ENCODE measurements at places on chromosomes 13 and 19.

DNA sequence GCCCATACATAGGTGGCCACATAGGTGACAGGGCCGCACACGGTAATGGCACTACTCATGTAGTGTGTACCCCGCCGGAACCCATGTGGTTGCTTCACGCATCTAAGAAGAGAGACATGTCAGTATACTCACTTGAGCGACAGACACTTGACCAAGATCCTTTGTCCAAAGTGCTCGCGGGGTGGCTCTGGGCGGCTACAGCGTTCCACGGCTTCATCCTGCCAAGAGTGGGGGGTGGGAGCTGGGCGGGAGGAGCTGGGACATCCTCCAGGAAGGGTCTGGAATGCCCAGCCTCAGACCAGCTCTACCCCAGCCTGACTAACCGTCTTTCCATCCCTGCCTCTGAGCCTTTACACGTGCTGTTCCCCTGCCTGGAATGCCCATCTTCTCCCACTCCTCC lies 8.5 kb downstream of the ANGPTL8 start:
- DNase-seq = no peak

DNA sequence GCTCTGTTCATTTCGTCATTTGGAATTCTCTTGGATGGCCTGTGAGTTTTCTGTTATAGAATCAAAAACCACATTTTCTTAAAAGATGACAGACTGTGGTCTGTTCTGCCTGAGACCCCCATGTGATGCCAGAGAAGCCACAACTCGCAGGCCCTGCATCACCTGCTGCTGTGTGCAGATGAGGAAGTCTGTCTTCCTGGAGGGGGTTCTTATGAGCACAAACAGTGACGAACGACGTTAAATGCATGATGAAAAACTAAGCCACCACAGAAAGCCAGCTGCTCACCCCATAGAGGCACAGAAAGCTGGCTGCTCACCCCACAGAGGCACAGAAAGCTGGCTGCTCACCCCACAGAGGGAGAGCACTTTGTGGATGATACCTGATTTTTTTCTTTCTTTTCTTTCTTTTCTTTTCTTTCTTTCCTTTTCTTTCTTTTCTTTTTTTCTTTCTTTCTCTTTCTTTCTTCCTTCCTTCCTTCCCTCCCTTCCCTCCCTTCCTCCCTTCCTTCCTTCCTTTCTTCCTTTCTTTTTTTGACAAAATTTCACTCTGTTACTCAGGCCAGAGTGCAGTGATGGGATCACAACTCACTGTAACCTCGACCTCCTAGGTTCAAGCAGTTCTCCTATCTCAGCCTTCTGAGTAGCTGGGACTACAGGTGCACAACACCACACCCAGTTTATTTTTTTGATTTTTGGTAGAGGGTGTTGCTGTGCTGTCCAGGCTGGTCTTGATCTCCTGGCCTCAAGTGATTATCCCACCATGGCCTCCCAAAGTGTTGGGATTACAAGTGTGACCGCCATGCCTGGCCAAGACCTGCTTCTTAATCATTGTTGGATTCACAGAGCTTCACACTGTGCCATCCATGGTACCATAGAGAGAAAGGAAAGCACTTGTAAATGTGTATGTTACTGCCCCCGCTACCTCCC lies 1191.4 kb downstream of the UQCRFS1 start:
- DNase-seq = no peak

- DNase-seq = no peak
Observed at GRCh38 chr13:82800391-82800790, 1081.9 kb downstream of the SLITRK1 start.

- DNase-seq = no peak
Observed at GRCh38 chr13:94495806-94496205, 16.3 kb upstream of the DCT start.

GRCh38 chr19:3464587-3465235 lies 15.6 kb downstream of the SMIM24 start:
- DNase-seq = no peak
